Activated naive CD8-positive, alpha-beta T cell treated with anti-CD3 and anti-CD28 coated beads for 36 hours (primary cell): ENCODE measurements at places on chromosomes 6 and 20.

GRCh38 chr20:41087777-41088176, 49.6 kb upstream of the PLCG1 start:
- DNase-seq = no peak

DNA sequence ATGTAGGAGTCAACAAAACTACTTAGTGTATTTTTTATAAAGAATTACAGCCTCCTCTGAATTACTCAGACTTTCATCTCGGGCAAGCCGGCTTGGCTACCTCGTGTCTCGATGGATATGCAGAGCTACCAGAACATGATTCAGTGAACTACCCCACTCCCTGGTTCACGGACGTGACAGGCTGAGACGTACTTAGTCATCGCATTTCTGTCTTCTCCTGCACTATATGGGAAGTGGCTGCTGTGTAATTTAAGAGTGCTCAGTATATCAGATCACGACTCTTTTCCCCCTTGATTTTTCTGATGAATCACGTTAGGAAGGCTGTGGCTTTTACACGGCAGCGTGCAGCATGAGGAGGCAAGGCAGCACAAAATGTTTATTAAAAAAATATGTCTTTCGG, 302.7 kb upstream of the ZFP64 start:
- DNase-seq = peak; percentile 19

GRCh38 chr6:110813338-110814101, 1.7 kb downstream of the CDK19 start:
- no peak for DNase-seq

DNA sequence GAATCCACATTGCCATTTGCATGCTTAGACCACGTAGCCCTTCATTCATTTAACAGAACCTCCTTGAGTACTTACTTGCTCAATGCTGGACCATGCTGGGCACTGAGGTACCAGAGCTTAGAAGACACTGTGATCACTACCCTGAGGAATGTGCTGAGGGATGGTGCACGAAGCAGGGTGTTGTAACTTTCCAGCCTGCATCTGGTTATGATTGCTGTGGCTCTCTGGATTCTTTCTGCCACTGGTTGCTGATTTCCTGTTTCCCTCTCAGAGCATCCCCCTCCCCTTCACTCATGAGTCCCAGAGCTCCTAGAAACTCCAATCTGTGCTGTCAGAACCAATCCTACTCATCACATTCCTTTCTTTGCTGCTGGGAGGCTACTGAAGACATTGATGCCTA, 537.4 kb downstream of the PTPRT start:
- DNase-seq = no peak

GRCh38 chr20:24906806-24907205, 42.3 kb upstream of the CST7 start:
- DNase-seq = no peak

DNA sequence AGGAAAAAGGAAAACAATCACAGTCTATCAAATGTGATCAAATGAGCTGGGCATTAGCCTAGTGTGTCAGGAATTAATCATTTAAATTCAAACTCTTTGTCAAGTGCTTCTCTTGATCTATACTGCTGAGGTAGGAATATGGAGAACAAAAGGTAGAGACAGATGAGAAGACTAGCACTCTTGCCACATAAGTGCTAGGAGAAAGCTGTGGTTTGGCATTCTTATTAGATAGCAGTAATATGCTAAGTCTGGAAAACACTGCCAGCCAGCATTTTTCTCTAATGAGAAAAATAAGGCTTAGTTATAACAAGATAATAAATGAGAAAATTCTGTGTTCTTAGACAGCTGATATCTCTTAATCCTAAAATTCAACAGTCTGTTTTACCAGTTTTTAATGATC, 38.9 kb downstream of the ORC3 start:
- no peak for DNase-seq

DNA sequence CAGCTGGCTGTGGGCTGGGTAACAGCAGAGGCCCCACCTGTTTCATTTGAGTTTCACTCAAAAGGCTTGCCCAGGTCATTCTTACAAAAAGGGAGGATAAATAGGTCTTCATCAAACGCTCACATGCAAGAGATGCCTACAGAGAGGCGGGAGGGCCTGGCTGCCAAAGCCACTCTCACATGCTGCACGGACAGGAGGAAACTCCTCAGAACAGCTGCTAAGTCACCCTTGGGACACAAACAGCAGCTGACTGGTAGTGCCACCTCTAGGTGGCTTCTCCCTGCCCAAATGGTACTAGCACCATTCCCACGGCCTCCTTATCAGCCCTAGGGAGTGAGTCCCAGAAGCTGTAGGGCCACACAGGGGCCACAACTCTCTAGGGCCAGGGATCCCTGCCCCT, 23.8 kb downstream of the SLC22A23 start:
- DNase-seq = no peak

GRCh38 chr6:79702691-79703090, 71.6 kb downstream of the SH3BGRL2 start:
- DNase-seq = peak; percentile 48

GRCh38 chr6:45174045-45174444, 154.1 kb upstream of the RUNX2 start:
- DNase-seq = no peak

- DNase-seq = peak; percentile 78
These were observed 5.4 kb downstream of the NPBWR2 start for GRCh38 chr20:64101731-64102621.

GRCh38 chr20:63507083-63507743, 8.3 kb upstream of the EEF1A2 start:
- no peak for DNase-seq

GRCh38 chr20:19498756-19499155, 259.3 kb upstream of the RIN2 start:
- no peak for DNase-seq

DNA sequence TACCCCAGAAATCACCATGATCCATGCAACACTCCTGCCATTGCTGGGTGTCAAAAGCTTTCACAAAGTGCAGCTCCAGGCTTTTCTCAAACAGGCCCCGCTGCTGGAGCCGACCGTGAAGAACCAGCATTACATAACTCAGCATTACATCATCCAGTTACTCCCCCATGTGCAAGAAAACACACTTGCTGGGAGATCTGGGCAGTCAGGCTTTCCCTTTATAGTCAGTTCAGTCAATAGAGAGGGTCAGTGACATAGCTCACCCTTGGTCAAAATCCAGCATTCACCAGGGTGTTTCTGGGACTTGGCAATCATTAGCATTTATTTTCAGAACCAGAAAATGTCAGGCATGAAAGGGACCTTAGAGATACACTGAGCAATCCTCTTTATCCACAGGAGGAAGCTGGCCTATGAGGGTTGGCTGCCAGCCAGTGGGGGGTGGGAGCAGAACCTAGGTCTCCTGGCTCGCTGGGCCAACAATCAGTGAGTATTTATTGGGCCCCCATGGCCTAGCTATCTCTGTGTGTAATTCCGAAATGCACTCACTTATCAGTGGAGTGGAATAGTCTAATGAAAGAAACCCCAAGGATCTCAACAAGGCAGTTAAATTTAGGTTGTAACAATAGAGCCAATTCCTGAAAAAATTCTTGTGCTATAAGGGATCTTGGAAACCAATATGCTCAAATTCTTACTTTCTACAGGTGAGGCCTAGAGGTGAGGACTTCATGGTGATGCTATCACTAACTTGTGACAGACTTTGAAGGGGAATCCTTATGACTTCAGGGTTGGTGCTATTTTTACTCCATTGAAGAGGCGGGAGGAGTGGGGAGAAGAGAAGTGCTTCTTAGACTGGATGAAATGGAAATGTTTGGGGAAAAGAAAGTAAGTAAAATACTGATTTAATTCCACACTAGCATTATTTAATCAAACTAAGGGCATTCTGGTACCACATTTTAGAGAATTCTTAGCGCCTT, 54.6 kb downstream of the LYRM4 start:
- no peak for DNase-seq

DNA sequence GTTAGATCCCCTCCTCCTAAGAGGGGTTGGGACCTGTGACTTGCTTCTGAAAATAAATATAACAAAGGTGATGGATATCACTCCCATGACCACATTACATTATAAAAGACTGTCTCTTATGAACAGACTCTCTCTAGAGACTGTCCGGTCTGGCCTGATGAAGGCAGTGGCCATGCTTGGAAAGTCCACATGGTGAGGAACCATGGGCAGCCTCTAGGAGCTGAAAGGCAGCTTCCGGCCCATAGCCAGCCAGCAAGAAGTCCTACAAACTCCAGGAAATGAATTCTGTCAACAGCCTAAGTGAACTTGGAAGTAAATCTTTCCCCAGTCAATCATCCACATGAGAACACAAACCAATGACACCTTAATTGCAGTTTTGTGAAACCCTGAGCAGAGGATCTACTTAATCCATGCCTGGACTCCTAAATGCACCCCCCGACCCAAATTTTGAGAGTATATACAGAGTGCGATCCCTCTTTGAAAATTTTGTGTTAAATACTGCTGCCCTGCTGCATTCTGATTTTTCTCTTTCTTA, 2.2 kb upstream of the POPDC3 start:
- DNase-seq = no peak

DNA sequence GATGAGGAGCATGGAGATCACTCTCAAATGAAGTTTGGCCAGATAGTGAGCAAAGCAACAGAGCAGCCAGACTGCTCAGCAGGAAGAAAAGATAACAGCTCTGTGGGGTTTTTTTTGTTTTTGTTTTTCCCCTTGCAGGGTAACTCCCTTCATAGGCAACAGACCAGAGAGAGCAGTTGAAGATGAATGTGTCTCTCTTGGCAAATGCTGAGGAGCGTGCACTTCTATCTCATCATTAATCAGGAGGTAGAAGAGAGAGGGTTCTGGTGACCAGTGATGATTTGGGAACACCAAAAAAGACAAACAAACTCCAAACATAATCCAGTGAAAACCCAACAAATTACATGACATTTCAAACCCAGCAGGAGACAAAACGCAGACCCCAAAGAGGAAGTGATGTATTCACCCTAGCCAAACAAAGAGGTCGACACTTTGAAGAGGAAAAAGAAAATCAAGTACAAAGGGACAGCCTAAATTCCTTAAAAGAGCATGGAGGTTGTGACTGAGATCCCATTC, 66.2 kb upstream of the RREB1 start:
- DNase-seq = no peak

- no peak for DNase-seq
These were observed 1.2 kb upstream of the DLL1 start for GRCh38 chr6:170292111-170292406.

GRCh38 chr20:53678990-53679596, 85.5 kb upstream of the ZNF217 start:
- no peak for DNase-seq

DNA sequence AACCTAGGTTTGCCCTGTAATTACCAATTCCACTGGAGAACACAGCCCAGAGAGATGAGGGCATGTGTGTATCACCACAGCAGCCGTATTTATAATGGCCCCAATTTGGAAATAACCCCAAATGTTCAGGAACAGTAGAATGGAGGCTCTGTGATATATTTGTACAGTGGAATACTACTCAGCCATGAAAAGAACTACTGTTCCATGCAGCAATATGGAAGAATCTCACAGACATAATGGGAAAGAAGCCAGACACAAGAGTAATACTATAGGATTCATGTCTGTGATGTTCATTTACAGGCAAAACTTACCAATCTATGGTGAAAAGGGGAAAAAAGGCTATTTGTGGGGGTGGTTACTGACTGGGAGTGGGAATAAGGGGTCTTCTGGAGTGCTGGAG, 83.7 kb upstream of the TRAF3IP2 start:
- no peak for DNase-seq

GRCh38 chr20:63491078-63491477, 7.8 kb downstream of the EEF1A2 start:
- DNase-seq = no peak

DNA sequence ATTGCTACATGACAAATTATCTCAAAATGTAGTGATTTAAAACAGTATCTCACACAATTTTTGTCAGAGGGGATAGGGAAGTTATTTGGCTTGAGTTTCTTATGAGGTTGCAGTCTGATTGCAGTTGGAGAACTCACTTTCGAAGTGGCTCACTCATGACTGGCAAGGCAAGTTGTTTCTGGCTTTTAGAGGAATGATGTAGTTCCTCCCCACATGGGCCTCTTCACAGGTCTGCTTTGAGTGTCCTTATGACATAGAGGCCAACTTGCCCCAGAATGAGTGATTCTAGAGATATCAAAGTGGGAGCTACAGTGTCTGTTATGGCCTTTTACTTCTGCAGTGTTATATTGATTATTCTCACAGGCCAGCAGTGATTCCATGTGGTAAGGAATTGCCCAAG, 6.1 kb downstream of the DOP1A start:
- DNase-seq = no peak

GRCh38 chr6:155402656-155403304, 52.9 kb downstream of the NOX3 start:
- no peak for DNase-seq

- DNase-seq = no peak
These were observed 136.5 kb downstream of the ELOVL4 start for GRCh38 chr6:79810871-79811270.

GRCh38 chr6:27452496-27452897, 20.4 kb downstream of the ZNF184 start:
- no peak for DNase-seq

GRCh38 chr20:55216525-55217242, 741.3 kb downstream of the DOK5 start:
- DNase-seq = no peak

GRCh38 chr6:15400572-15401004, 154.7 kb downstream of the JARID2 start:
- DNase-seq = peak; percentile 41

GRCh38 chr6:74066168-74066871, 370.3 kb downstream of the CD109 start:
- no peak for DNase-seq

- DNase-seq = no peak
These were observed 52.1 kb downstream of the TRAF3IP2 start for GRCh38 chr6:111553580-111553979.

- DNase-seq = no peak
These were observed 139.9 kb downstream of the MYB start for GRCh38 chr6:135320721-135321621.

DNA sequence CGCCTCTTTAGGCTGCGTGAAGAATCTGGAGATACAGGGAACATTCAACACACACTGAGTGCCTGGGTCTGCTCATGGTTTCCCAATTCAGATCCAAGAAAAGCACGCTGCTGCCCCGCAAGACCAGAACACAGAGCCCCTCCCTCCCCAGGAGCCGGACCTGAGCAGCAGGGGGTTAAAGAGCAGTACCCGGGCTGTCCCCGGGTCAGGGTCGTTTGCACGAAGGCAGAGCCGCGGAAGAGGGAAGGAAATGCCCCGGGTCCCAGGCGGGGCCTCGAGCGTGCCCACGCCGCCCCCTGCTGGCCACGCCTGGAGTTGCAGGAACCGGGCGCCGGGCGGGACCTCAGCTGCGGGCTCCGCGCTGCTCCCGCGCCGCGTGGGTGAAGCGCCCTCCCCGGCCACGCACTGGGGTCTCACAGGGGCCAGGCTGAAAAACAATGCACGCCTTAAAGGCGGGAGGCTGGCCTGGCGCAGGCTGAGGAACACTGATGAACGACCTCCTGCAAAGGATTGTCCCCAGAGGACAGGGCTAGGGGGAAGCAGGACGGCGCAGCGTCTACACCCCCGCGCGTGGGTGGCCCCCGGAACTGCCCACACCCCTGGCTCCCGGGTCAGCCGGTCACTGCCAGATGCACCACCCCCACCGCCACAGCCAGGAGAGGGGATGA, 48.9 kb downstream of the ANKRD60 start:
- DNase-seq = peak; percentile 76
